ENCODE measurements at places on chromosomes 3 and 15.

DNA sequence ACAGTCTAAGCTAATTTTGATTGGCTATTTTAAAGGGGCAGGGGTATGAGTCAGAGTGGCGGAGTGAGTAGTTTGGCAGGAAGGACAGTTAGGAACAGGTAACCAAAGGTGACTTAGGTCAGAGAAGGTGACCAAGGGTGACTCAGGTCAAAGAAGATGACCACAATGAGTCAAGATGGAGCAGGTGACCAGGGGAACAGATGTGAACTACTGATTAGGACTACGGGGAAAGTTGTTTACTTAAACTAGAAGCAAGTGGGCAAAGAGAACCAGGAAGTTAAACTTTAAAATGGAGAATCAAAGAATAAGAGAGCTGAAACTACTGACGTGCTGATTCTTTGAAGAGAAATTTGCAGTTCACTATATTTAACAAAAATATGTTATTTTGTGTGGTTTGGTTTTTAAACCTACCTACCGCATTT is 14.1 kb upstream of the CA12 start:
- DNase-seq: no peak

GRCh38 chr3:29291982-29292363 is 11.1 kb downstream of the RBMS3 start:
- DNase-seq: no peak

GRCh38 chr3:186042521-186043202 is 66.2 kb downstream of the ETV5 start:
- DNase-seq: no peak

DNA sequence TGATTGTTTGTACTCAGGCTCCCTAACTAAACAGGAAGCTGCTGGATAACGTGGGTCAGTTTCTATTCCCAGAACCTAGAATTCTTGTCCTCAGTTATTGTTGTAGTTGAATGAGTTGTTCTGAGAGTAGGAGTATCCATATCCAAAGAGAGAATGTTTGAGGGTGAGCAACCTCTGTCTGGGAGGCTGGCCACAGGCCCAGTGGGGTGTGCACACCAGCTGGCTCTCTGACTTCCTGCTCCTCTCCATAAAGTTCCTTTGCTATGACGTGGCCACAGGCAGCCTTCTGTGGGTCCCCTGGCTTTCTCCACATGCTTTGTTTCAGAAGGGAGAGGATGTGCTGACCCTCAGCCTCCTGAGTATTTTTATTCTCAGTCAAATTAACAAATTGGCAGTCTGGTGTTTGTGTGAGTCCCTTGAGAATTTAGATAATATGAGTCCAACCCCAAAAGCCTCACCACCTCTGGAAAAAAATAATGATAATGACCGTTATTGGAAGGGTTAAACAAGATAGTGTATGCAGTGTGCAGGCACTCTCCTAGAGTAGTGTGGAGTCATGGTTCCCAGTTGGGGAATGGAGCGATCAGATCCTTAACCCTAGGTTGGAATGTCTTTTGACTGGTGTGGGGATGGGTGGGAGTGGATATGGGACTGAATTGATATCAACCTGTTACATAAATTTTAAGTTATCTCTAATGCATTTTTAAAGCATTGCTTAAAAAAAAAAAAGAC is 47.6 kb upstream of the MED12L start:
- DNase-seq: no peak

DNA sequence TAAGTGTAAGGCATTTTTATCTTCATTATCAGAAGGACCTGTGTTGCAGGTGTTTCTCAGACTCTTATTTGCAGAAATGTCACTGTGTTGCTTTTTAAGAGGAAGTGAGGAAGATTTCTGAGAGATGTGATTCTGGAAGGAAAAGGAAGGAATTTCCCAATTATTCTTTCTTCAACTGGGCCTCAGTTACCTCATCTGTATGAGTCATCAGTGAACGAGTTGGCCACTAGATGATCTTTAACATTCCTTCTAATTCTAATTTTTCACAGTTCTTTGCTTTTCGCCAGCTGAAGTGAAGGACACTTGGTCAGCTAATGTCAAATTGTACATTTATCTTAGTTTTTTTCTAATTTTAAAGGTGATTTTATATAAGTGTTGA is 28.9 kb downstream of the CLEC3B start:
- DNase-seq: peak; percentile 95

- no peak for DNase-seq
Observed at GRCh38 chr3:10391391-10391790, 70.5 kb upstream of the SEC13 start.

- no peak for DNase-seq
Observed at GRCh38 chr3:110344897-110345767, 726.5 kb upstream of the NECTIN3 start.

GRCh38 chr15:64851503-64851840 is 9.8 kb downstream of the PLEKHO2 start:
- peak; percentile 83 for DNase-seq

- no peak for DNase-seq
Observed at GRCh38 chr3:71372241-71372768, 211.2 kb downstream of the FOXP1 start.

GRCh38 chr15:43552986-43553385 is 35.6 kb downstream of the MAP1A start:
- no peak for DNase-seq

DNA sequence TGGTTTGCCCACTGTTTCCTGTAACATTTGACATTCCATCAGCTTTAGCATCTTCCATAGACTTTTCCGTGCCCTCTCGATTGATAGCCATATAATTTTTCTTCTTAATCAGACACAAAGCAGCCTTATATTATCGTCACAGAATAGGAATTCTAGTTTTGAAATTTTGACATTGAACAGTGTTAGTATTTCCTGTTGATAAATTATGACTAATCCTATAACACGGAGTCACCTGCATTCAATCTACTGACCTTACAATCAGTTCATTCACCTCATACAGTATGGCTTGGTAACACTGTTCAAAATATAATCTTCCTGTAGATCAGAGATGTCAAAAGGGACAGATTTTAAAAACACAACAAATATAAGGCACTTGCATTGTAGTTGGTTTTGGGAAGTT is 423.7 kb downstream of the C3orf38 start:
- no peak for DNase-seq

DNA sequence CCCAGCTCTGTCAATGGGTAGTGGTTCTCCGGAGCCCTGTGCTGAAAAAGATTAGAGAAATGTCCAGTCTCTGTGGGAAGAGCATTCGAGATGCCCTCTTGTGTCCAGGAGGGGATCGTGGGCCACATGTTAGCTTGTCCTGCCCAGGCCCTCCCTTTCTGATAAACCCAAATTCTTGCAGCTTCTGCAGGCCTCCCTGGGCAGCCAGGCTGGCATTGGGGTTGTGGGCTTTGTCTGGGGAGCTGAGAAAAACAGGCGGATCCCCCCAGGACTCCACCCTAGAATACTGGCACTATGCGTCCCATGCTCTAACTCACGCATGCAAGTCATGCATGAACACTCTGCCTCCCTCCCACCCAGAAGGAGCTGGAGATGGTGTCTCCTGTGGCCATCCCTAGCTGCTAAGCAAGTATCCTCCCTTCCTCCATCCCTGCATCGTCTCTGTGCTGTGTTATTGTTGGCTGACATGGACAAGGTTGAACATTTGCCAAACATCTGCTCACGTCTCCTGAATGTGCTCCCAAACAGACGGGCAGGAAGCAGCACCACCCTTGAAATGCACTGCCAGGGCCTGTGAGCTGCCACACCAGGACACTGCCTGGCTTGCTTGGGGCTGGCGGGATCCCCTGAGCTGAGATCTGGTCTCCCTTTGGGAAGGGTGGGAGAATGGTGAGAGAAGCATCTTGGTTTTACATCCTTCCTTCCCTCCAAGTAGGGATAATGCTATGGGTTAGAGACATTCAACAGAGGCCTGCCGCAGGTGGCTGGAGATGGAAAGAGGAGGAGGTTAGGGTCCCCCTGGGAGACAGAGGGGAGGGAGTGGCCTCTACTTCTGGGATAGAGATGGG is 26.5 kb downstream of the CFAP161 start:
- DNase-seq: no peak

DNA sequence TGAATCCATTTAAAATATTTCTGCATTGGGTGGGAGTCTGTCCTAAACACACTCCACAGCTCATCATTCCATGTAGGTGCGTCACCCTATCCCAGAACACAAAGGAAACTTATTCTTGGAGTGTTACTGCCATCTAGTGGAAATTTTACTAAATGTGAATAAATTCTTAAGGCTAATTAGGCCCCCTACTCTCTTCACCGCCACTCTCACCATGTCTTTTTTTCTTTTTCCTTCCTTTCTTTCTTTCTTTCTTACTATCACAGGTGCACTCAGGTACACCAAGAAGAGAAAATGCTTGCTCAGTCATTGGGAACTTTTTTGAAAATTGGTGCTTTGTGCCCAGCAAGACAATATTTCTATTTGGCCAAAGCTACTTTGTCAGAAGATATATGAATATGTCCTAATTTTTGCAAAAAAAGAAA is 26.4 kb upstream of the ATP8B4 start:
- DNase-seq: peak; percentile 89

DNA sequence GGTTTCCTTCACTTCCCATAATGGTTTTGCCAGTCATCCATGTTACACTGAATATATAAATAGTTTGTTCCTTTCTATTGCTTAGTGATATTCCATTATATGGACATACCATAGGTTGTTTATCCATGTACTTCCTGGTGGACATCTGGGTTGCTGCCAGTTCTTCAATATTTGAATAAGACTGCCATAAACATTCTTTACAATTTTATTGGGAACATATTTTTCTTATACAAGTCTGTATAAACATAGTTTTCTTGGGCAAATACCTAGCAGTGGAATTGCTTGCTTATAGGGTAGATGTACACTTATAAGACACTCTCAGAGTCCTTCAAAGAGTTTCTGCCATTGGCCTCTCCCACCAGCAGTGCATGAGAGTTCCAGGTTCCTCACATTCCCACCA is 231.4 kb downstream of the OPA1 start:
- no peak for DNase-seq

DNA sequence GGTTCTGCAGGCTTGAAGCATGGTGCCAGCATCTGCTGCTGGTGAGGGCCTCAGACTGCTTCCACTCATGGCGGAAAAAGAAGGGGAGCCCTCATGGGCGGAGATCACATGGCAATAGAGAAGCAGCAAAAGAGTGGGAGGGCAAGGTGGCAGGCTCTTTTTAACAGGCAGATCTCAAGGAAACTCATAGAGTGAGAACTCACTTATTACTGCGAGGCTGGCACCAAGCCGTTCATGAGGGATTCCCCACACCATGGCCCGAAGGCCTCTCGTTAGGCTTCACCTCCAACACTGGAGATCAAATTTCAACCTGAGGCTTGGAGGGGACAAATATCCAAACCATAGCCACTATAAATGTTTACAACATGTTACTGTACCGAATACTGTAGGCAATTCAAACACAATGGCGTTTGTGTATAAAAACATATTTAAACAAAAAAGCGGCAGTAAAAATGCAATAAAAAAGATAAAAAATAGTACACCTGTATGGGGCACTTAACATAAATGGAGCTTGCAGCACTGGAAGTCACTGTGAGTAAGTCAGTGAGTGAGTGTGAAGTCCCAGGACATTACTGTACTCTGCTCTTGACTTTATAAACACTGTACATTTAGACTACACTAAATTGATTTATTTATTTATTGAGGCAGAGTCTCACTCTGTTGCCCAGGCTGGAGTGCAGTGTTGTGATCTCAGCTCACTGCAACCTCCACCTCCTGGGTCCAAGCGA is 18.8 kb upstream of the MOBP start:
- no peak for DNase-seq

- no peak for DNase-seq
Observed at GRCh38 chr15:91929509-91929908, 76.0 kb downstream of the SLCO3A1 start.

- DNase-seq: no peak
Observed at GRCh38 chr3:170307671-170308405, 49.7 kb upstream of the SKIL start.

- no peak for DNase-seq
Observed at GRCh38 chr3:115710799-115711198, 87.5 kb downstream of the GAP43 start.

GRCh38 chr15:75732809-75733451 is 20.3 kb upstream of the CSPG4 start:
- DNase-seq: peak; percentile 72
